ENCODE measurements at places on chromosomes 4 and X.

- DNase-seq, result no peak
Observed at GRCh38 chrX:138294951-138295350, 416.6 kb downstream of the FGF13 start.

GRCh38 chrX:10062980-10063379 lies 93.8 kb upstream of the CLCN4 start:
- DNase-seq, result no peak

- DNase-seq, result no peak
Observed at GRCh38 chrX:112677167-112677566, 2.6 kb downstream of the LHFPL1 start.

DNA sequence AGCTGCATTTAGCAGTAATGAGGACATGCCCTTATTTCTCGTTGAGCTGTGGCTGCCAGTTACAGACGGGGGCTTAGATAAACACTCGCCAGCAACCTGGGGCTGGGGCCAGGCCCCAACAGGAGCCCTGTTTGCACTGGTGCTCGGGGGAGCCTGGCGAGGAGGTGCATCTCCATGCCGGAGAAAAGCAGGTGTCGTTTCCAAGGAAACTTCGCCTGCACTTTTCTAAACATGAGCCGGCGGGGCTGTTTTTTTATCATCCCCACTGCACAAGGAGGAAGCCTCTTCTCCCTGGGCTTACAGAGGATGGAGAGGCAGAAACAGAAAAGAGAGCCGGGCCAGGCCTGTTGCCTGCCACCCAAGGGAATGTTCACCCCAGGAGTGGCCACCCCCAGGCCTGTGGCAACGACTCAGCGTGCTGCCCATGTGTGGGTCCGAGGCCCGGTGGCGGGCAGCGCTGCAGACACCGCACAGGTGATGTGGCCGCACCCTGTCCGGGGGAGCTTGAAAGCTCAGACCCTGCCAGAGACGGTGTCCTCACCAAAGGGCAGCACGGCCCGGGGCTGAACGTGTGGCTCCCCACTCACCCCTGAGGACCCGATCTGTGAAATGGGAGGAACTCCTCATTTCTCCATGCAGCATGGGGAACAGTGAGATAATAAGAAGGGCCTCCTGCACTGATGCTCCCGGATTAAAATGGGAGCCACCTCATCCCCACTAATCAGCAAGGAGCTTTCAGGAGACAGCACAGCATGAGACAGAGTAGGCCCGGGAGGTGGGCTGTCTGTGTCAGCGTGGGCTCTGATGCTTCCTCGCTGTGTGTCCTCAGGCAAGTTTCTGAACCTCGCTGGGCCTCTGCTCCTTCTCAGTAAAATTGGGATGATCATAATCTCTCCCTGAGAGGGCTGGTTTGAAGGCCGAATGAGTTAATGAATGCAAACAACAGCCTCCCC lies 33.8 kb upstream of the ADRA2C start:
- no peak for DNase-seq

DNA sequence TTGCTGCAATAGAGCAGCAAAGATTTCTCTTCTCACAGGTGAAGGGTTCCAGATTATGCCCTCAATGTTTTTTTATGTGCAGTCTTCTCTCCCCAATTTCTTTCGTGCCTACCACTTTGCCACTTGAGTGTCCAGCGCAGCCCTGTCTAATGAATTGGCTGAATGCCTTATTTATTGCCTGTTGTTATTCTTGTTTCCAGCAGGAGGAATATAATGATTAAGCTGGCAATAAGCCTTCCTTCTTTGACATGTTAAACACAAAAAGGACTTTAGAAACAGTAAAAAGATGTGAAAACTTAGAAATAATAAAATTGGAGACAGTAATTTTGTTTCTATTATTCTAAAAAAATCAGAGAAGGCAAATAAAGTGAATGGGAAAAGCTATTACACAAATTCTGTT lies 34.6 kb upstream of the FRAS1 start:
- DNase-seq, result no peak

GRCh38 chr4:6239968-6240367 lies 29.7 kb upstream of the WFS1 start:
- DNase-seq, result no peak

DNA sequence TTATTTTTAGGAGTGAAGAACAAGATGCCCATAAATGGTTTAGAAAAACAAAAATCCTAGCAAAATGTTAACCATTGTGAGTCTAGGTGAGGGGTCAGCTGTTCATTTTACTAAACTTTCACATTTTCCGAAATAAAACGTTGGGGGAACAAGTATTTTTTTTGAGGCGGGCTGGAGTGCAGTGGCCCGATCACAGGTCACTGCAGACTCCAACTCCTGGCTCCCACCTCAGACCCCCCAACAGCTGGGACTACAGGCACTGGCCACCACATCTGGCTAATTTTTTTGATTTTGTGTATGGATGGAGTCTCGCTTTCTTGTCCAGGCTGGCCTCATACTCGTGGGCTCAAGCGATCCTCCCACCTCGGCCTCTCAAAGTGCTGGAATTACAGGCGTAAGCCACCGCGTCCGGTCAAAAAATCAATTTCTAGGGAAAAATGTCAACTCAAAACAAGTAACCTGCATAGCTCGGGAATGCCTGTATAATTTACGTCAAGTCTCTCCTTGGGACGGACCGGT lies 742 bp upstream of the TAF1 start:
- no peak for DNase-seq

DNA sequence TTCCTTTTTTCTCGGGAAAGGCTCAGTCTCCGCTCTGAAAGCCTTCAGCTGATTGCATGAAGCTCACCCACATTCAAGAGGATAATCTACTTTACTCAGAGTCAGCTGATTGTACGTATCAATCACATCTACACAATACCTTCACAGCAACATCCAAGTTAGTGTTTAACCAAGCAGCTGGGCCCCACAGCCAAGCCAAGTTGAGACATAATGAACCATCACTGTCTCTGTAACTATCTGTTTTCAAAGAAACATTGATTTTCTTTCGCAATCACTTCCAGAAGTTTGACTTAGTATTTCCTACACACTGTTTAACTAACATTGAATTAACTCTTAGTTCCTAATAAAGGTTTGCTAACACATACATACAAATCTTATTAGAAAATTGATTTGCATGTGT lies 40.3 kb downstream of the RWDD4 start:
- no peak for DNase-seq

- DNase-seq, result no peak
Observed at GRCh38 chr4:158811216-158811540, 42.4 kb downstream of the FNIP2 start.

DNA sequence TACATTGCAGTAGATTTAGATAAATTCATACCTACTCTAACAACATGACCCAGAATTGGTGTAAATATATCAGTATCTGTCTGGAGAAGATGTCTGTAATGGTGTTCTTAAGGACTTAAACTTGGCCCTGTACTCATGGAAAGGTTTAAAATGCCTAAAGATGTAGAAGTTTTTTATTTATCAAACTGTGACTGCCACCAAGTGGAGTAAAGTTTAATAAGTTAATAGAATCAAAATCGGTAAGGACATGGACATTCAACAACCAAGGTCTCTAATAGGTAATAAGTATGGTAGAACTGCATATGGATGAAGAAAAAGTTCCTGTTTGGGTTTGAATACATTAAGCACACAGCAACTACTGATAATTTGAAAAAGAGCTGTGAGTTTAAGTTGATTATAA lies 474.0 kb upstream of the NDST3 start:
- DNase-seq, result no peak

GRCh38 chrX:132187451-132187850 lies 31.8 kb downstream of the RAP2C start:
- no peak for DNase-seq

DNA sequence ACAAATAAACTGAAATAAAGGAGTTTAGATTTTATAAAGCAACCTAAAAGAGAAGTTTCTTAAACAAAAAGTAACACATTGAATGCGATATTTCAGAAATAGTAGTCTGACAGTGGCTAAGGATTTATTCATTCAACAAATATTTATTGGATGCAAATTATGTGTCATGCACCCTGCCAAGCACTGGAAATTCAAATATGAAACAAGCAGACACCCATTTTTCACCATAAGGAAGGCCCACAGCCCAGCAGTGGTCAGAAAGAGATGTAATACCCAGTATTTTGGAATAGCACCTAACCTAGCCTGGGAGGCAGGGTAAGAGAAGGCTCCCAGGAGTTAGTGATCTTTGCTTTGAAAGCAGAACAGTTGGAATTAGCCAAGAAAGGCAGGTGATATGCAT lies 855.1 kb upstream of the TENM3 start:
- DNase-seq, result no peak

DNA sequence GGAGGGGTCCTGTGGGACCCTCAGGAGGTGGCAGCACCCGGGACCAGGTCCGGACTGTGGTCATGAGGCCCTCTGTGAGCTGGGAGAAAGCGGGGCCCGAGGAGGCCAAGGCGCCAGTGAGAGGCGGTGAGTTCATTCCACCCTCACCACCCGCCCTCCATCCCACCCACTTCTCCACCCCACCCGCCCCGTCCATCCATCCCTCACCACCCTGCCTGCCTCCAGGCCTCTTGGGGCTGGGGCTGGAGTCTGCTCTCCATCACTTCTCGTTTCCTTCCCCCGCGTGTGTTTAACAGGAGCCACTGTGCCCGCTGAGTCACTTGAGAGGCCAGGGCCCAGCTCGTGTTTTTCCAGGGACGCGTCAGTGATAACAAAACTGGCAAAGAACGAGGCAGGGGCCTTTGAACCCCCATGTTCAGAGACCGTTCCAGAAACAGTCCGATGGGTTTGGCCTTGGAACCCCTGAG lies 6.2 kb downstream of the SH3TC1 start:
- no peak for DNase-seq

DNA sequence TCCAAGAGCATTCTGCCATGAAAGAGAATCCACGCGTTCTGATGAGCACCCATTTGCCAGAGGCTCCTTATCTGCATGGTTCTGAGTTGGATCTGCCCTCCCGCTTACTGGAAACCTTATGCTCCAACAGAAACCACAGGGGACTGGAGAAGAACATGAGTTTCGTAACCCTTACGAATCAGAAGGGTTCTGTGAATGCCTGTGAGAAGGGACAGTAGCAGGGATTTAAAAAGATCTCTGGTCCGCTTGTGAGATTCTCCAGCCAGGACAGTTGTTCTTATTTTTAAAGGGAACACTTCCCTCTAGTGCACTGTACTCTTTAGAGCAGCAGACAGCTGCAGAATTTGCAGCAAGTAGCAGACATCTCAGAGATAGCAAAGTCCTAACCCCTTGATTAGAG lies 22.5 kb upstream of the CENPU start:
- no peak for DNase-seq

DNA sequence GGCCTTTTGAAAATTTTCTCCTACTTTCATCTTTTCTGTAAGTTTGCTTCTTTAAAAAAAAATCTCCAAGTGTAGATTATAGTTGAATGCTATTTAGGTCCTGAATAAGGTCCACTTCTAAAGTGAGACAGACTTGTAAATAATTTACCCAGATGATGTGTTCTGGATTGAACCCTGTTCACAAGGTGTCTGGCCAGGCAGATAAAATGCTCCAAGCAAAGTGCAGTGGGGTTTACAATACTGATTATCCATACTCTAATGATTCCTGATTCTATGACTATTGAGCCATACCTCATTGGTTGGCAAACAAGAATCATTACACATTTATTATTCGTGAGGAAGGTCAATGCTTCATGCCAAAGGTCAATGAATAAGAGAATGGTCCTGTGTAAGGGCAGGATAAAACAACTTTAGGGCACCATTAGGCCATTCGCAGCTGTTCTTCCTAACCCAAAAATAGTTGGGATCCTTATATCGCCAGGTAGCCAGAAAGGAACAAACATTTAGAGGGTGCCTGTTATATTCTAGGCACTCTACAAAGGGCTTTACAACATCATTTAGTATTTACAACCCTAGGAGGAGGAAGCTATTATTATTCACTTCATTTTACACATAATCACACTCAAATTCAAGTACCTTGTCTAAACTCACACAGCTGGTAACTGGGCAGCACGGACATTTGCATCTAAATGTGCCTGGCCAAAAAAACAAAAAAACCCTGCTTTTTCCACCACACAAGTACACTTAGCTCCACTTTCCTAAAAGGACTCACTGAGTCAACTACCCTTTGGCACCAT lies 18.6 kb upstream of the SAT1 start:
- DNase-seq, result no peak

GRCh38 chr4:128241019-128241418 lies 46.6 kb downstream of the PGRMC2 start:
- no peak for DNase-seq

GRCh38 chrX:103586314-103586646 lies 965 bp downstream of the TCEAL4 start:
- DNase-seq, result no peak

- no peak for DNase-seq
Observed at GRCh38 chrX:154515090-154515965, 704 bp downstream of the FAM3A start.

GRCh38 chrX:20545538-20545937 lies 278.8 kb upstream of the RPS6KA3 start:
- DNase-seq, result no peak

DNA sequence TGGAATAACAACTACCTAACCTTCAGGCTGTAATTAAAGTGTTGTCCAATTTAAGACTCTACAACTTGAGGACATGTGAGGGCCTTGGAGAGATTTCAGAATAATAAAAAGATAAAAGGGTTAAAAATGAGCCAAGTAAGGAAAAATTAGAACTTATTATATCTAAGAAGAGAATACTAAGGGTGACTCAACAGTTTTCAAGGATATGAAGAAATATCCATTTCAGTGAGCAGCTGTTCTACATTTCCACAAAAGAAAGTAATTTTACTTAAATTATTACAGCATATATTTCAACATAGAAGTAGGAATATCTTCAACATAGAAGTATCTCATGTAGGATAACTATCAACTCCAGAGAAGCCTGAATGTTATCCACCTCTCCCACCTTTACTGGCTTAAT lies 11.3 kb downstream of the SNX12 start:
- DNase-seq, result no peak

- DNase-seq, result no peak
Observed at GRCh38 chr4:141009931-141010330, 123.3 kb downstream of the RNF150 start.

DNA sequence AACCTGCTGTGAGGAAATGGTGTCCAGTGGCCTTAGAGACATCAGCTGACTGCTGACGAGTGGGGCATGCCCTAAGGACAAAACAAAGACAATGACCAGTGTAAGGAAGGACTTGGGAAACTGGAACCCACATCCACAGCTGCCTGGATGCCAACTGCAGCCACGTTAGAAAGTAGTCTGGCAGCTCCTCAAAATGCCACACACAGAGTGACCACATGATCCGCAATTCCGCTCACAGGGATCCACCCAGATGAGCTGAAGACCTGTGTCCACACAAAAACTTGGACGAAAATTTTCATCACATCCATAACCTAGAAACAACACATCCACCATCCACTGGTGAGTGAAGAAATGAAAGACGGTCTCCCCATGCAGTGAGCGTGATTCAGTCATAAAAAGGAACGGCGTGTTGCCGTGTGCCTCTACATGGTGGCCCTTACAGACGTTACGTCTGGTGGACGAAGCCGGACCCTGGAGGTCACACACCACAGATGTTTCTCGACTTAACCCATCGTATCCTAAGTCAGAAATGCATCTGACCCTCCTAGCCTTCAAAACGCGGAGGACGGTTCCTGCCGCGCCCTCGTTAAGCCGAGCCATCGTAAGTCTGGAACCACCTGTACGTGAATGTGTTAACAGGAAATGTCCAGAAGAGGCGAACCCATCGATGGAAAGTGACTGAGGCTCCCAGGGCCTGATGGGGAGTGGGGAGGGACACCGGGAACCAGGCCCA lies 40.6 kb upstream of the MXD4 start:
- DNase-seq, result no peak

GRCh38 chrX:16836371-16836770 lies 33.8 kb downstream of the RBBP7 start:
- no peak for DNase-seq

Measured in central memory CD8-positive, alpha-beta T cell (primary cell).